ENCODE measurements at places on chromosomes 4 and X.

- no peak for DNase-seq
Measured at GRCh38 chr4:36677874-36678273, 396.5 kb downstream of the DTHD1 start.

DNA sequence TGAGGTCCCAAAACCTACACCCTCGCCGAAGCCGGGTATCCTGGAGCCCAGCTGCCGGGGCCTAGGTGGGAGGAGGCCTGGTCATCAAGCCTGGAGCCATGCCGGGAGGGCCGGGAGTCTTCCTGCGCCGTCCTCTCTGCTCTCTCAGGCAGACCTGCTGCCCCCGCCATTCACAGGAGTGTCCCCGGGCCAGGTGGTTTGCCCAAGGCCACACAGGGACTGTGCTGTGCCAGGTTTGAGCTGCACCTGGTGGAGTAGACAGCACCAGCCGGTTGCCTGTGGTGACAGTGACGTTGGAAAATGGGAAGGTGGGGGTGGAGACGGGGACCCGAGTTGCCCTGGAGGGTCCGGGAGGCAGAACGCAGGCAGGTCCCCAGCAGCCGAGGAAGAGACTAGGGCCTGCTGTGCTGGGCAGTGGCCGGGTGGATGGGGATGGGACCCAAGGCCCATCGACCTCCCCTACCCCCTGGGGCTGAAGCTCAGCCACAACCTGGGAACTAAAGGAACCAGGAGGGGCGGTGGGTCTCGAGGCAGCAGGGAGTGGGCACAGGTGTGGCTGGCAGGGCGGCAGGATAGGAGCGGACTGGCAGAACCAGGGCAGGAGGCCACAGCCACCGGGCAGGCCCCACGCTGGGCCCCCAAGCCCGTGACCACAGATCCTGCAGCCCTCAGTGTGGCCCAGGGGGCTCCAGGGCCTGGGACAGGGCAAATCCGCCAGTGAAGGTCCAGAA lies 9.5 kb downstream of the DOK7 start:
- no peak for DNase-seq

DNA sequence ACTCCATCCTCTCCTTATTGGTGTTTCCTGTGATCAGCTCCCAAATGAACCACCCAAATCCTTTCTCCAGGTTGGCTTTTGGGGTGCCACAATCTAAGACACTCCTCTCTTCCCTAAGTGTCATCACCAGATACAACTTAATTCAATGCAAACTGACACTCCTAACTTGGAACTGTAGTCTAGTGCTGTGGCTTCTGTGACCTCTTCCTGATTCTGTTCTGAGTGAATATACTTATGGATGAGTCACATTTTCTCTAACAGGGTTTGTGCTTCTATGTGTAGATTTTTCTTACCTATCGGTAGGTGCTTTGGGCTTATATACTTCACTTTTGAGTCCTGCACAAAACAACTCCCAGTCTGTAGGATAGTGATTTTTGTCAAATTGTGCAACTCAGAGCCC lies 141.3 kb upstream of the MAOA start:
- DNase-seq, result no peak

DNA sequence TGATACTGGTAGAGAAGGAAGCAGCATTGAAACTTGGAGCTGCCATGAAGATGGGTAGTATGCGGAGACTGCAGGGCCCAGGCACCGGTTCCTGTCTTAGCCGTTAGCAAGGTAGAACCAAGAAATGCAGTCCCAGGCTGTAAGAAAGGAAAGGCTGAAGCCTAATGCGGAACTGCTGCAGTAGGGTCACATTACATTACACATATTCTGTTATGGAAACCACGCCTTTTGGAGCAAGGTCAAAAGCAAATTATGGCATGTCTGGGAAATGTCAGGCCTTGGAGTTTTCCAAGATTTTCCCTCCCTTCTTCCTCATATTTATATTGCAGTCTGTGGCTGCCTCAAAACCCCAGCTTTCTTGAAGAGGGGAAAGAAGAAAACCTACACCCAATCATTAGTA lies 204.8 kb upstream of the RASGEF1B start:
- DNase-seq, result no peak

DNA sequence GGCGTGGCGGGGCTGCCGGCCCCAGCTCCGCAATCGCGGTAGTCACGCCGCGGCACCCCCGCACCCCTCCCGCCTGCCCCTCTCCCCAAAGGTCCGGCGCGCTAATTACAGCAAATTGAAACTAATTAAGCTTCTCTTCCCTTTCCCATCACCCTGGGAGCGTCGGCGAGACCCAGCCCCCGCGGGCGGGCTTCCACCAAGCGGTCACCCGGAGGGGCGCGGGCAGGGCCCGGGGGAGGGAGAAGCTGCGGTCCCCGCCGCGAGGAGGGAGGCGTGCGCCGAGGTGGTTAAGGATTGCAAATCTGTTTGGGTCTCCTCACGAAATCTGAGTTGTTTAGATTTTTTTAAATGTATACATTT lies 13.1 kb downstream of the ARX start:
- no peak for DNase-seq

DNA sequence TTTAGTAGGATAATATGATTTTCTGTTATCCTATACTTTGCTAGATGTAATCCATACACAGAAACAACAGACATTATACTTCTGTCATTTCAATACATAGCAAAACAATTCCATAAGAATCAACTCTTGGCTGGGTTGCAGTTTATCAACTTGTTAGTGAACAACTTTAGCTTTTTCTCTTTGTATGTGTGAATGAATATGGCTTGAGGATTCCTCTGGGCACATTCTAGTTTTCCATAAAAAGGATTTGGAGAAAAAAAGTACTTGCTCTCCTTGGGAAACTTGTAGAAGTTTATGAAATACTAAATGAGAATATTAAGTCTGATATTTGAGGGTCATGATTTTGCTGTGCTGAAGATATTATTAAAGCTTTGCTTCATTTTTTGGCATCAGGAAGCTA lies 210.7 kb upstream of the GIMD1 start:
- DNase-seq, result no peak

Data from DMS153 (cell line).